ENCODE measurements at places on chromosomes 6 and 20.

DNA sequence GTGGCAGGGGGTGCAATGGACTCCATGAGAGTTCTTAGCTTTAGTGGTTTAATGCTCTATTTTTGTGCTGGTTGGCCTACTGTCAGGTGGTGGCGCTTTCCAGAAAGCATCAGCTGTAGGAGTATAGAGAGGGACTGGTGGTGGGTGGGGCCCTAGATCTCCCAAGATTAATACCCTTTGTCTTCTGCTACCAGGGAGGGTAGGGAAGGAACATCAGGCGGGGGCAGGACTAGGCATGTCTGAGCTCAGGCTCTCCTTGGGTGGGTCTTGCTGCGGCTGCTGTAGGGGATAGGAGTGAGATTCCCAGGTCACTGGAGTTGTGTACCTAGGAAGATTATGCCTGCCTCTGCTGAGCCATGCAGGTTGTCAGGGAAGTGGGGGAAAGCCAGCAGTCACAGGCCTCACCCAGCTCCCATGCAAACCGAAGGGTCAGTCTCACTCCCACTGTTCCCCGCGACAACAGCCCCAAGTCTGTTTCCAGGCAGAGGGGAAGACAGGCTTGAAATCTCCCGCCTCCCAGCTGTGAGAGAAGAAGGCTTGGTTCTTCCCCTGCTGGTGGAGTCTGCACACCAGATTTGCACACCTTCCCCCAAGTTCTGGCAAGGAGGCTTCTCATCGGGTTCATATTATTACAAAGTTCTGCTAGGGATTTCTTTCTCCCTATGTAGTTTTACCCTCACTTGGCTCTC is 46.7 kb upstream of the PKIB start:
- DNase-seq = no peak

DNA sequence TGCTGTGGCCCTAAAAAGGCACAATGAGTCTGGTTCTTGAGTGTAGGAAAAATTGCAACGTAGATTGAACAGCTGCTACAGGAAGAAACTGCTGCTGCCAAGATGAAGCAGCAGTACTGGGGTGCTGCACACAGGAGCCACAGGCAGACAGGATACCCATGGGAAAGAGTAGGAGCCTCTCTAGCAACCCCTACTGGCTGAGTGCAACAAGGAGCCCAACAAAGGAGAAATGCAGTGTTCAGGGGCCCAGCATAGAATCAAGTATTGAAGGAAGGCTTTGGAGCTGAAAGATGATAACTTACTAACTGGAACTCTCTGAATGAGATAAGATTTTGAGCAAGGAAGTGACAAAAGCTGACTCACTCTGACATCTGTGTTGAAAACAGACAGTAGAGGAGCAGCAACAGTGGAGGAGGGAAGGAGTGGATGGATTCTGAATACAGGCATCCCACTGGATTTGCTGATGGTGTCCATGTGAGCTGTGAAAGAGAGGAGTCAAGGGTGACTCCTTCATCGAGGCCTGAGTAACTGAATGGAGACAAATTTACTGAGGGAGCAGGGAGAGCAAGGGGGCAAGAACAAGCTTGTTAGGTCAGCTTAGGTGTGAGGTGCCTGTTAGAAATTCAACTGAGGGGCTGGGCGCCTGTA is 534.7 kb upstream of the JARID2 start:
- no peak for DNase-seq

- DNase-seq = no peak
Observed at GRCh38 chr6:42148058-42148457, 5.6 kb upstream of the C6orf132 start.

- DNase-seq = peak; percentile 68
Observed at GRCh38 chr6:156280065-156280464, 497.1 kb upstream of the ARID1B start.

GRCh38 chr20:35013421-35014411 is 58.0 kb downstream of the MYH7B start:
- DNase-seq = no peak

- no peak for DNase-seq
Observed at GRCh38 chr6:14709900-14710299, 536.0 kb upstream of the JARID2 start.

- no peak for DNase-seq
Observed at GRCh38 chr20:16005021-16005914, 568.0 kb downstream of the KIF16B start.

- no peak for DNase-seq
Observed at GRCh38 chr6:31877125-31877650, 1.6 kb downstream of the SLC44A4 start.

GRCh38 chr6:156828280-156828703 is 51.1 kb downstream of the ARID1B start:
- no peak for DNase-seq

DNA sequence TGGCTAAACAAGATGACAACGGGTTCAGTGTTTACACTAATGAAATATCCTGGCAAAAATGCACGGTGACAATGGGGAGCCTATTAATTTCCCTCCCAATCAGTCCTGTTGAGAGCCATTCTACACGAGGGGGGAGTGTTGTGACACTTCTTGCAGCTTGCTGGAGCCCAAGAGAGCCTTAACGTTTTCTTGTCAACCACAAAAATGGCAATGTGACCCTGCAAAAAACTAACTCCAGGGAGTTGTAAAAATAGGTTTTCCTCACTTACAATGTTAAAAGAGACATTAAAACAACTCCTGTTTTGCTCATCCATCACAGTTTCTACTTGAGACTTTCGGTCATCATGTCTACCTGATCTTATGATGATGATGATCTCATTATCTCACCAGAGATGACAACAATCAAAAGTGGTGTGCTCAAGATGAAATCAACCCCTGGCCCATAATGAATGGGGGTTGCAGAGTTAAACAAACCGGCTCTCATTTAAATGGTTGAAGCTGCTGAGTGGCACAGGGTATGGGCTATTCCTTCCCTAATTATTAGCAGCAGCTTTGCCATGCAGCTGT is 57.9 kb downstream of the GJA10 start:
- DNase-seq = no peak

GRCh38 chr20:58228103-58228483 is 360 bp downstream of the ANKRD60 start:
- no peak for DNase-seq

DNA sequence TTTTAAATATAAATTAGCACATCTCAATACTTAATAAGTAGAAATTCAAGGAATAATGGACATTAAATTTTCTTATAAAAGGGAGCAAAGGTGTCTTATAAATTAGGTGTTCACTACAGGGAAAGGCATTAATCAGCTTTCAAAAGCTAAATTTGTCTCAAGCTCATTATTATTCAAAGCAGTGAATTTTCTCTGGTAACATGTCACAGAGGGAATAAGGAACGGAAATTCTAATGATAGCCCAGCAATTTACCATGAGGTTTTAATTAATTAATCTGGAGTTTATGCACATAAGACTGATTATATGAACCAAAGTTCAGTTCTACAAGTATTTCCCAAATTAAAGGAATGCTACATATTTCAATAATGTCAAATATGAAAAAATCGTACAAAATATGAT is 15.4 kb upstream of the GJE1 start:
- DNase-seq = no peak

GRCh38 chr6:146700078-146700686 is 101.4 kb downstream of the ADGB start:
- peak; percentile 19 for DNase-seq

DNA sequence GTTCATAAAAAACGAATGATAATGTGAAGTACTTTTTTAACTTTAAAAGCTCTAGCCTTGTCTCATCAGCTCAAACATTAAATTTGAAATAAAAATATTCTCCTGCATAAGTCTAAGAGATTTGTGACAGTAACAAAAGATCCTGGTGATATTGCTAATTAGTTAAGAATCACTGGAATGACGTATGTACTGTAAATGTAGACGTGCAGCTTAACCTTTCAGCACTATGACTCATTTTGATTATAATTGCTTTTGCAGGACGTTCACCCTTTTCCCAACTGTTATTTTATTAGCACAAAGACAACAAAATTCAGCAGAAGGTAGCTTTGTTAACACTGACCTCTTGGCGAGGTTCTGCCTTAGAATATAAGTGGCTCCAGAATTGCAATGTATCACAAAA is 68.6 kb downstream of the TENT5A start:
- DNase-seq = no peak

DNA sequence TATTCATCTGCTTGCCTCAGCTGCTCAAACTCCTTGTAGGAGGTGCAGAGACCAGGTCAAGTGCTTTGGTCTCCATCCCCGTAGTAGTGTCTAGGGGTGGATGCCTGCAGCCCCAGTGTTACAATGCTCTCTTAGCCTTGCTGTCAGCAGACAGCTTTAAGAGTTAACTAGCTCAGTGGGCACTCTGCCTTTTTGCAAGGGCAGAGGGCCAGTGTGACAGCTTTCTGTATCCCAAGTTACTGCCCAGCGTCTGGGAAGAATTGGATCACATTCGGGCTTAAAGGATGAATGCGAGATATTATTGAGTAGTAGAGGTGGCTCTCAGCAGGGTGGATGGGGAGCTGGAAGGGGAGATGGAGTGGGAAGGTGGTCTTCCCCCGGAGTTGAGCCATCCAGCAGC is 339.9 kb upstream of the RNF217 start:
- DNase-seq = no peak

DNA sequence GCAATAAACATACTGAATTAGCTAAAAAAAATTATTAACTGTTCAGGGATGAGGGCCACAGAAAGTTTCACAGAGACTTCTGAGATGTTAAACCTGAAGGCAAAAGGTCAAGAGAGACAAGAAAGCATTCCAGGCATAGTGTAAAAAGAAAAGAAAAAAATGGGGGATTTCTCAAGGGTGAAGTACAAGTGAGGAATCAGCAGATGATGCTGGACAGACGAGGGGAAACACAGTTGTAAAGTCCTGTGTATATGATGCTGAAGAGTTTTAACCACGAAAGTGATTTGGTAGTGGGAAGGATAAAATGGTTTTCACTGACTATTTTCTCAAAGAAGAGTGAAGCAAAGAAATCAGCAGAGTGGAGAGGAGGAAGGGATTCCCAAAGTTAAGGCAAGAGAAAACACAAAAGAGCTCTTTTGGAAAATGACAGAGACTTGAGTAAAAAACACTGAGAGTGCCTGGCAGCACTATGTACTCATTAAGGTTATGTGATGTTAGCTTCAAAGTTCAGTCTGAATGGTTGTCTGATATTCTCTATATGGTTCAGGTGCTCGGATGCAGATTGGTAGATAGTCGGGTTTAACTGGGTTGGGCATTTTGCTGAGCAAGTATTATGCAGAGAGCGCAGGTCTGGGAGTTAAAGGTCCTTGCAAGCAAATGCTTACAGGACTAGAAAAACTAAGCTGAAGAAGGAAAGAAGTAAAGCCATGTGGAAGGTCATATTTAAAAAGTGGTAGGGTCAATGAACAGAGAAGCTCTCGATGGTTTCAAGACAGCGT is 16.4 kb downstream of the RAB23 start:
- no peak for DNase-seq

DNA sequence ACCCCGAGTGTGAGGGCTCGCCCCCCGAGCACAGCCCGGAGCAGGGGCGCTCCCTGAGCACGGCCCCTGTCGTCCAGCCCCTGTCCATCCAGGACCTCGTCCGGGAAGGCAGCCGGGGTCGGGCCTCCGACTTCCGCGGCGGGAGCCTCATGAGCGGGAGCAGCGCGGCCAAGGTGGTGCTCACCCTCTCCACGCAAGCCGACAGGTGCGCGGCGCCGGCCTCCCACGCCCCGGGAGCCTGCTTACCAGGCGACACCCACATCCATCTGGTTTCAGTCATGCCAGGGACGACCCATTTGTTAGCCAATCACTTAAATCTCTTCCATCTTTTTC is 73.5 kb upstream of the PBOV1 start:
- no peak for DNase-seq

DNA sequence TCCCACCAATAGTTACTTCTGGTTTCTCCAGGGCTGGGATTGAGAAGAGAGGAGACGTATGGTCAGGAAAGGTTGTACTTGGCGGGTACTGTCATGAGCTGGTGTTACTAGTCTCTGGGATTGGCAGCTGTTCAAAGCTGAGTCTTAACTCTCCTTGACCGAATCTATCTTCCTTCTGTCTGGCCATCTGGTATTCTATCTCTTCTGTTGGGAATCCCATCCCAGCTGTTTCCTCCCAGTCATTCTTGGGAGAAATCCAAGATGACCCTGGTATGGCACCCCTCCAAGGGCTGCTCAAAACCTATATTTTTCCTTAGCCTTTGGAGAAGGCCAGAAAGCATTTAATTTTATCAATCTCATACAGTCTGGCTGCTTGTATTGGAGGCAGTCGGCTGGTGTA is 287.0 kb upstream of the CHD6 start:
- DNase-seq = no peak

Measured in NCI-H2227 treated with DMSO at 0.1 percent for 48 hours (cell line).